ENCODE measurements at places on chromosomes 13 and 19. TPM values are rescaled to one million over a fixed set of nuclear protein-coding genes. Genes with fewer than 3 reads are reported as not detected.

Gene SCN1B
- 0.72 TPM for polyA plus RNA-seq

Gene CGB8
- not detected for polyA plus RNA-seq

Gene PPP2R1A
- 77.8 TPM for polyA plus RNA-seq

Gene ZNF578
- polyA plus RNA-seq = 1.9 TPM

Gene CYP2A6
- not detected for polyA plus RNA-seq

Gene BSG
- 82.1 TPM for polyA plus RNA-seq

Gene LGALS14
- not detected for polyA plus RNA-seq

Gene PEG3
- polyA plus RNA-seq = not detected

Gene FFAR2
- polyA plus RNA-seq = 0.31 TPM

Gene PSG4
- not detected for polyA plus RNA-seq

Gene ASF1B
- 1.1 TPM for polyA plus RNA-seq

Gene TSHZ3
- polyA plus RNA-seq = 0.07 TPM

Gene PCSK4
- polyA plus RNA-seq = 1.9 TPM

Gene PRTN3
- not detected for polyA plus RNA-seq

Gene CCL25
- 0.28 TPM for polyA plus RNA-seq

Gene IER2
- 2,152 TPM for polyA plus RNA-seq

Gene CKM
- polyA plus RNA-seq = not detected

Gene EDDM13
- polyA plus RNA-seq = not detected

Gene SLITRK5
- polyA plus RNA-seq = 0.01 TPM

Gene SPRED3
- 1.7 TPM for polyA plus RNA-seq

Gene ZNF471
- 1.6 TPM for polyA plus RNA-seq

Gene PCCA
- polyA plus RNA-seq = 4.9 TPM

Gene ZNF708
- polyA plus RNA-seq = 6.2 TPM

Gene FGF21
- polyA plus RNA-seq = not detected

Gene NKPD1
- polyA plus RNA-seq = 0.36 TPM

Gene KLK15
- 0.07 TPM for polyA plus RNA-seq

Gene UTP14C
- 1.9 TPM for polyA plus RNA-seq

Gene PRKCG
- polyA plus RNA-seq = 2.6 TPM

Gene SRRM5
- polyA plus RNA-seq = 1.9 TPM

Gene TMEM91
- 6.3 TPM for polyA plus RNA-seq

Gene ADGRE3
- 0.46 TPM for polyA plus RNA-seq

Gene SIAH3
- polyA plus RNA-seq = not detected

Gene GRWD1
- polyA plus RNA-seq = 12.0 TPM

Gene GRIN2D
- not detected for polyA plus RNA-seq

Gene CASP14
- polyA plus RNA-seq = not detected

Gene SLC44A2
- 245 TPM for polyA plus RNA-seq

Gene LILRA1
- 1.5 TPM for polyA plus RNA-seq

Gene GRIK5
- polyA plus RNA-seq = 0.09 TPM

Gene F2RL3
- polyA plus RNA-seq = 0.19 TPM

Gene FUT6
- 0.03 TPM for polyA plus RNA-seq

Gene CD22
- 1,715 TPM for polyA plus RNA-seq

Gene SIGLEC5
- 0.12 TPM for polyA plus RNA-seq

Gene CACNA1A
- polyA plus RNA-seq = 1.2 TPM

Gene OR7D2
- polyA plus RNA-seq = not detected

Gene SF3A2
- 98.2 TPM for polyA plus RNA-seq

Gene NECTIN2
- 1.0 TPM for polyA plus RNA-seq

Gene CYP2S1
- polyA plus RNA-seq = 0.09 TPM

Gene CBLC
- not detected for polyA plus RNA-seq

Gene S1PR2
- 8.9 TPM for polyA plus RNA-seq

Gene CATSPERD
- not detected for polyA plus RNA-seq

Gene ADM5
- polyA plus RNA-seq = 15.3 TPM

Gene KRI1
- 46.7 TPM for polyA plus RNA-seq

Gene RNF225
- polyA plus RNA-seq = not detected

Gene PGLYRP2
- polyA plus RNA-seq = not detected

Gene POGLUT2
- polyA plus RNA-seq = 0.12 TPM

Gene ZNF880
- polyA plus RNA-seq = 35.7 TPM

Gene CERS1
- not detected for polyA plus RNA-seq

Gene ZNF416
- 1.4 TPM for polyA plus RNA-seq

Gene SPART
- polyA plus RNA-seq = 10.1 TPM

Data from B cell (primary cell).